ENCODE measurements at places on chromosomes 11 and 22. TPM values are rescaled to one million over a fixed set of nuclear protein-coding genes. Genes with fewer than 3 reads are reported as not detected.

HPX gene
- total RNA-seq: 4.7 TPM

ADORA2A gene
- 3.7 TPM for total RNA-seq

FGF19 gene
- total RNA-seq: not detected

MCM5 gene
- 42.2 TPM for total RNA-seq

KIRREL3 gene
- total RNA-seq: not detected
